ENCODE measurements at places on chromosomes 7 and 10.

DNA sequence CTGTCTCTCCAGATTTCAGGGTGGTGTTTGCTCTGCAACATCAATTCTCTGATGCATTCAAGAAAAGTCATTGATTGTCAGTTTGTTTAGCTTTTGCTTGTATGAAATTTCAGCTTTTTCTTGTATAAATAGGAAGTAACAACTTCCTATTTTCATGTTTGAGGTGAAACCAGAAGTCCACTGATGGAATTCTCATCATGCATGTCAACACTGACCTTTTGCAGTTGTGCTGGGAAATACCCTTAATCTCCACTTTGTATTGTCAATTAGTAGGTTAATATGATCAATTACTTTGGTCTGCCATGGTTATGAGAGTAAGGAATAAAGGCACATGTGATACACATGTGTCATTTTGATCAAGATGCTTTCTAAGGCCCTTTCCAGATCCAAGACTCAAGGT is 208.8 kb upstream of the HPS1 start:
- DNase-seq: no peak

DNA sequence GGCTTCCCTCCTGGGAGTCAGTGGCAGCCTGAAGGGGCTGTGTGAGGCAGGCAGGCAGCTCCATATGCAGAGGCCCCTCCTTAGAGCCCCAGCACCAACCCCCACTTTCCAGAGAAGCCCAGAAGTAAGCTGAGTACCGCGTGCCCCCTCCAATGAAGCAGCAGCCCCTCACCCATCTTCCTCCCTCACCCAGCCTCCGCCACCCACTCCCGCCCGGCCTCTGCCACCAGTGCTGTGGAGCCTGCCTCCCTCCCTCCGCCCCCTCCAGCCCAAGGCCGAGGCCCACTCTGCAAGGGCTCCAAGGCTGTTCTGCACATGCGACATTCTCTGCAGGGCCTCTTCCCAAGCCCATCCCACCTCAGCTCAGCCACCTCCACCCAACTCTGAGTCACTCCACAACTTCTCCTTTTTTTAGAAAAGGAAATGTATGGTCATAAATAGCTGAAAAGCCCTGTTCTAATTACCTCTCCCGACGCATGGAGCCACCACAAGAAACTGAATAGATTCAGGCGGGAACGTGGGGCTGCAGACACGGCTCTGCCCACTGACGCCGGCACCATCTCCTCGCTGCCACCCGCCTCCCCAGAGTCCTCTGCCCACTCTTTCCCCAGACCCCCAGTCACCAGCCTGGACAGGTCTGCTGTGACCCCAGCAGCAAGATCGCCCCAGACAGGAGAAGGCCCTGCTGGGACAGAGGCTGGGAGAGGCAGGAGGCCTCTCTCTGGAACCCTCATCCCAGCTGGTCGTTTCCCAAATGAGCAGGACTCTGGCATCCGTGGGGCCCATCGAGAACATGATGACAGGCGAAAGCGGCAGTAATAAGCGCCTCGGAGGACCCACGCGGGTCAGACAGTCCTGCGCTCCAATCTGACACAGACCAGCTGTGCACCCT is 213.9 kb downstream of the MAD1L1 start:
- DNase-seq: no peak

DNA sequence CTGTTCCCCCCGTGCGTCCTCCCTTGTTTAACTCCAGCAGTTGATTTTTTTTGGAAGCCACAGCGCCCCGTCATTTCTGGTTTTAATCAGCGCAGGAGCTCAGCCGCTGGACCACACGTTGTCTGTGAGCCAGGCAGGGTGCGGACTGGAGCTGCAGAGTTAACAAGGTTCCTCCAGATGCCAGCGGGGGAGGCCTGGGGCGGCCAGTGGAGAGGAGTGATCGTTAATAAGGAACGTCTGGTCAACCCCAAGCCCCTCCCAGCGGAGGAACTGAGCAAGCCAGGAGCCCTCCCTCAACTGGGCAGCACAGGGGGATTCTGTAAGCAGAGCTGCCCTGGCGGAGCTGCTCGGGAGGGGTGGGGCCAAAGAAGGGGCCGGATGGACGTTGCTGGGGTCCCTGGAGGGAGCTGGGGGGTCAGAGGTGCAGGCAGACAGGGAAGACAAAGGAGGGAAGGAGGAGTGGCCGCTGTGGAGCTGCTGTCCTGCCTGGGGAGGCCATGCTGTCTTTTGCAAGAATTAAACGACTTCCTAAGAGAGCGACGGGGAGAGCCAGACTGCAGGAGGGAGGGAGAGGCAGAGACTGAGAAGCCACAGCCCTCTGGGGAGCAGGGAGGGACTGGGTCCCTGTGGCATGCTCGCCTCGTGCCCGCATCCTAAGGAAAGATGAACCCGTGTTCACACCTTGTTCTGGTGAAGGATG is 537.1 kb upstream of the FOXK1 start:
- peak; percentile 94 for DNase-seq

GRCh38 chr7:99407872-99408378 is 472 bp downstream of the PDAP1 start:
- DNase-seq: peak; percentile 21

Measured in SK-N-DZ (cell line).